ENCODE measurements at places on chromosomes 16 and 17.

DNA sequence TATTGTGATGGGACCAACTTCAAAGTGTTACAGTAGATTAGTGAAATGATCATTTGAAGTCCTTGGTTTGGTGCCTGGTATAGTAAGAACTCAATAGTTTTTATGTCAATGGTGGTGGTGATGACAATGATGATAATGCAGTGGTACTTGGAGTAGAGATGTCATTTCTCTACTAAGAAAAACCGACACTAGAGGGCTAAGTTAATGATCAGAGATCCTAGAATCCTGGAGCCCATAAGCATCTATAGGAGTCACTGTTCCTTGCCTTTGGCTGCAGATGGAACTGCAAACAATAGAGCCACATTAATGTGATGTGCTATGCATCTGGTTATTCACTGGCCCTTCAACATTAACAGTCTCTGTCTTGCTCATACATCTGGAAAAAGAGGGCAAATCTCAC lies 103.8 kb downstream of the ANKFN1 start:
- DNase-seq: no peak

GRCh38 chr17:73553311-73553710 lies 90.9 kb downstream of the SDK2 start:
- no peak for DNase-seq

GRCh38 chr17:82320956-82321927 lies 3.8 kb upstream of the CD7 start:
- no peak for DNase-seq

- no peak for DNase-seq
These were observed 6.9 kb upstream of the BPTF start for GRCh38 chr17:67818110-67819002.

GRCh38 chr16:27772093-27772825 lies 222.3 kb downstream of the KATNIP start:
- DNase-seq: no peak

GRCh38 chr17:45146890-45147580 lies 1.2 kb upstream of the HEXIM1 start:
- DNase-seq: no peak

DNA sequence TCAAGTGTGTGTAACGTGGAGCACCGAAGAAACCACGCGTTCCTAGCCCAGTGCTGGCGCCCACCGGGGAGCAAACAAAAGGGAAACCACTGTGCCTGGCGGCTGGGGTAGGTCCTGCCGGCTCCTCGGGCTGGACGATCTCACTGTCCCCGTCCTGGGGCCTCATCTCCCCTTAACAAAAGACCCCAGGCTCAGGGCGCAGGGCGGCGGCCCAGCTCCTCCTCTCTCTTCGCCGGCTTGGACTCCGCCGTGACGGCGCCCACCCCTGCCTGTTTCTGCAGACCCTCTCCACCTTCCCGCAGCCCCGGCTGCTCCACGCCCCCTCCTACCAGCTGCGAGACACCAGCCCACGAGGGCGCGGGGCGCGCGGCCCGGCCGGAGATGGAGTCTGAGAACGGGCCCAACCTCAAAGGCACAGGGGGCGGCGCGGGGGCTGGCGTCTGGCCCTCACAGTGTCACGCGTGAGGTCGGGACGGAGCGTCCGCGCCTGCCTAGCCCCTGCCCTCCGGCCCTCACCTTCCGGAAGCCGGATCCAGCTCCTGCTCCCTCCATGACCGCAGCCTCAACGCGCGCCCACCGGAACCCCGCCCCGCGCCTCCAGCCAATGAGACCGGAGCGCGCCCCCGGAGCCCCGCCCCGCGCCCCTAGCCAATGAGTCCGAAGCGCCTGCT lies at the start of gene CENPX:
TSS of gene CENPX (minus strand) at position 569 of the 671 bp plus-strand sequence. CDS start at position 552, 17 bp downstream.
- no peak for DNase-seq

- DNase-seq: no peak
These were observed 2.5 kb downstream of the PSME3 start for GRCh38 chr17:42835732-42836131.

GRCh38 chr17:42132941-42133340 lies 10.3 kb downstream of the HSPB9 start:
- DNase-seq: no peak

- no peak for DNase-seq
These were observed 49.5 kb upstream of the MEAK7 start for GRCh38 chr16:84553873-84554399.
